ENCODE measurements at places on chromosomes 1 and 21.
A peak's percentile ranks its signal among the peaks of the same experiment; 100 is the strongest.

GRCh38 chr1:183622884-183623785 is 12.4 kb downstream of the ARPC5 start:
- DNase-seq, result peak; percentile 83

DNA sequence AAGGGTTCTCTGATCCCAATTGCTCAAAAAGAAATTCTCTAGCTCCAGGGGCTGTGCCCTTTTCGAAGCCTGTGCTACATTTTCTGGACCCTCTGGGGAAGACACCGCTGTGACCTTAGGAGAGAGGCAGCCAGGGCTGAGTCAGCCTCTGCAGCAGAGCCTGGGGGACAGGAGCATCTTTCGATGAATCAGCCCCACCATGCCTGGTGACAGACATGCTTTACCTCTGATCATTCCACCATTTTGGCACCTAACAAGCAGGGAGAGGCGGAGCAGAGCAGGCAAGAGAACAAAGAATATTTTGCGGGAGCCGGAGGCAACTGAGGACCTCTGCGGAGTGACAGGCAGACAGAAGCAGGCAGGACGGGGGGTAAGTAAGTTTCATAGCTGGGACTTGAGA is 84.9 kb downstream of the VWA5B1 start:
- no peak for DNase-seq

- DNase-seq, result no peak
Measured at GRCh38 chr21:41548781-41549180, 40.8 kb upstream of the TMPRSS2 start.

- DNase-seq, result peak; percentile 12
Measured at GRCh38 chr1:214923278-214923915, 159.1 kb upstream of the KCNK2 start.

- no peak for DNase-seq
Measured at GRCh38 chr1:163406772-163407171, 85.0 kb downstream of the NUF2 start.

DNA sequence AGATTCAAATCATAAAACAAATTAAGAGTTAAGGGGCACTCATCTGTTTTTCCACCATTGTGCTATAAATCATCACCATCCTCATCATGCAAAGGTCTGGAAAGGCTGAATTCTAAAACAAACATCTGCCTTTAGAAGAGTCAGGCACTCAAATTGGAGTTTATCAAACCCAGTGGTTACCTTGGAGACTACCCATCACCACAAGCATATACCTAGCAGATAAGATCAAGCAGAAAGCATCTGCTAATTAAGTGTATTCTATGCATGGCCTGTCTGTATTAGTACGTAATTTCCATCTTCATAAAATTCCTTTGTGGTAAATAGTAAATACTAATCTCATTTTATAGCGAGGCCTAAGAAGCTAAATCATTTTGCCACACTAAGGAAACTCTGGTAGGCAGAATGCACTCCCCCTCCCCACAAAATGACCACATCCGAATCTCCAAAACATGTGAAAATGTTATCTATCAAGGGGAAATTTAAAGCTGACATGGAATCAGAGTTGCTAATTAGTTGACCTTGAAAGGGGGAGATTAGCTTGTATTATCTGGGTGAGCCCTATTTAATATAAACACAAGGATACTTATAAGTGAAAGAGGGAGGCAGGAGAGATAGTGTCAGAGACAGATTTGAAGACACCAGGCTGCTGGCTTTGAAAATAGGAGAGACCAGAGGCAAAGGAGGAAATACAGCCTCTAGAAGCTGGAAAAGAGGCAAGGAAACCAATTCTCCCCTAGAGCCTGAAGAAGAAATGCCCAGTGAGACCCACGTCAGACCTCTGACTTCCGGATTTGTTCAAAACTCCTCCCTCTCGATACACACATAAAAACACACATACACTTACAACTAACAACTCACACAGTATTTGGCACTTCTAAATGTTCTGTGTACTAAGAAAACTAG is 23.2 kb downstream of the ARID4B start:
- peak; percentile 12 for DNase-seq

- no peak for DNase-seq
Measured at GRCh38 chr1:65679773-65680172, 112.9 kb upstream of the PDE4B start.

DNA sequence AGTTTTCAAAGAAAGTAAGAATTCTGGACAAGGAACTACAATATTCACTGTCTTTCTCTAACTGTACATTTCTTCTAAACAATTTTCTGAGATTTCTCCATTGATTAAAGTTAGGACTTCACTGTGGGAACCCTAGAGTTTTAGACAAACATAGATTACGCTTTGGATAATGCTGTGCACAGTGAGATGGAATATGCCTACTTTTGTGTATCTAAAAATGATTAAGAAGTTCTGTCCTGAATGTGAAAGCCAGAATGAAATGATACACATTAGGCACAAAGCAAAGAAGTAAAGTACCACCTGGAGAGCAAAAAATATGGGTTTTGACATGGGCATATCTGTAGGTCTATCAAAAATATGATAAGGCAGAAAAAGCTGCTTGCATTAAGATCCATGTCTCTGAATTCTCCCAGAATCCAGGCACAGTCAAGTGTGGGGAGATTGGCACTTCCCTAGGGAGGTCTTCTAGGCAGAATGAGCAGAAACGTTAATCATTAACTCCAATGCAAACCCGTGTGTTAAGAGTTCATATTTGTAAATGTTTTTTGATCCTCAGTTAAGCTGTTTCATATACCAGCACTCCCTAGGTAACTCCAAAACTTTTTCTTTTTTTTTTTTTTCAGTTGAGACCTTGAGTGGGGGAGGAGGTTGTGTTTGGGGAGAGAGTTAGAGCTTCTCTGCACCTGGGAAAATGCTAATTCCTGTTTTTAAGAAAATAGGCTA is 467.1 kb downstream of the LMO4 start:
- no peak for DNase-seq

DNA sequence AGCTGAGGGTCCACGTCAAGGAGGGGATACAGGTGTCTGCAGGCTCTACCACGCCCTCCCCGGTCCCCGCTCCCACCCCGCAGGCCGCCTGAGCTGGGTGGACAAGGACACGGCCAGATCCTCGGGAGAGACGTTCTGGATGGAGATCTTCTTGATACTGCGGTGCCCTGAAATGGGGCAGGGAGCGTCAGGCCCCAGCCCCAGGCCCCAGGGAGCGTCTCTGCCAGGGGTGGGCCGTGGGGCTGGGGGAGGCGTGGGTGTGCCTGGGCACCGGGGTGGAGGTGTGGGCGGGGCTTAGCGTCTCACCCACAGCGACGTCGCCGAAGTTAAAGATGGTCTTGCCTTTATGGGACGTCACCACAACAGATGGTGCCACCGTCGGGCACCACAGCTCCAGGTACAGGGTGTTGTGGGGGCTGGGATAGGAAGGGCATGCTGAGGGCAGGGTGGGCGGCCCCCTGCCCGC is 7.3 kb upstream of the TMEM52 start:
- DNase-seq, result no peak

GRCh38 chr1:217876896-217877295 is 245.8 kb downstream of the SPATA17 start:
- DNase-seq, result no peak

DNA sequence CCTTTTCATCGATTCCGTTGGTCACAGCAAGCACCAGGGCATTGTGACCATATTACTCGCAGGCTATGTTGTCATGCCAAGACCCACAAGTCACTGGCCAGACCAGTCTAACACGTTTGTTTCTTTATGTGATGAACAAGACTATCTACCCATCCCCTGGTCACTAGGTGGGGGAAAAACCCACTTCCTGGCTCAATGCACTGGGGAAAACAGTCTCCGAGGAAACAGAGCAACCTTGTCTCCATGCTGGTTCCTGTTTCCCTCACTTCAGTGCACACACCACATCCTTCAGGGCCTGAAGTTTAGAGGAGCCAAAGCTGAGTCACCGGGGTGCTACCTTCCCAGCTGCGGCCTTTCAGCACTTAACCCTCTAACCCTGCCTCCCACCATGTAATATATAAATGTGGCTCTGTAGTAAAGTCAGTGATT is 20.9 kb downstream of the ERICH3 start:
- DNase-seq, result peak; percentile 88
